ENCODE measurements at places on chromosomes 1 and 21.

DNA sequence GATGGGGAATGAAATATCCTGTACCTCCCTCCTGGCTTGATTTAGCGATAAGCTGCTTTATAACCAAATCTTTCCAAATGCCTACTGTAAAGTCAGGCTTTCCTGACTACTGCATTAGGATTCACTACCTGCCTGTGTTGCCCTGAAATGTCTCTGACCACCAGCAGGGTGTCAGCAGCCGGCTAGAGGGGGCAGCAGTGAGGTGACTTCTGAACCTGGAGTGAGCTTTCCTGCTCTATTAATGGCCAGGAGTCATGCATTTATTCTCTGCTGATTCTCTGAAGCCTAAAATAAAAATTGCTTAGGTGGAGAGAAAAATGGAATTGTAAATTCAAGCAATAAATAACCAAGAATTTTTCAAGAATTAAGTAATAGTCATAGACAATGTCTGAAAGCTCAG, 2.5 kb downstream of the BACE2 start:
- DNase-seq, result no peak

GRCh38 chr1:2474933-2475371, 1.1 kb upstream of the PLCH2 start:
- DNase-seq, result no peak

DNA sequence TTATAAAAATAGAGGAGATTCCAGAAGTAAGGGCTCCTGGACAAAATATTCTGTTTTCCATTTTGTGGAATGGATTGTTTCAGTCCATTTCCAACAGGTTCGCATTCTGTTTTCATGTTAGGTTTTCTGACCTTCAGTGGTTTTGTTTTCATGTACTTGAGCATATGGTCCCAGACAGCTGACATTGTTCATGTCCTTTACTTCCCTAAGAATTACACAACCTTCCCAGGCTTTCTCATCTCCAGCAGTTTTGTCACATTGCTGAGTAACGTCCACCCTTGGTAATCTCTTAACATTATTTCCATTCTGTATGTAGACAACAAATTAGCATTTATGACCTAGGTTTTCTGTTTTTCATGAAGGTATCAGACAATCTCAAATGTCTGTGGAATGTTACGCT, 21.0 kb upstream of the ERRFI1 start:
- DNase-seq, result no peak

DNA sequence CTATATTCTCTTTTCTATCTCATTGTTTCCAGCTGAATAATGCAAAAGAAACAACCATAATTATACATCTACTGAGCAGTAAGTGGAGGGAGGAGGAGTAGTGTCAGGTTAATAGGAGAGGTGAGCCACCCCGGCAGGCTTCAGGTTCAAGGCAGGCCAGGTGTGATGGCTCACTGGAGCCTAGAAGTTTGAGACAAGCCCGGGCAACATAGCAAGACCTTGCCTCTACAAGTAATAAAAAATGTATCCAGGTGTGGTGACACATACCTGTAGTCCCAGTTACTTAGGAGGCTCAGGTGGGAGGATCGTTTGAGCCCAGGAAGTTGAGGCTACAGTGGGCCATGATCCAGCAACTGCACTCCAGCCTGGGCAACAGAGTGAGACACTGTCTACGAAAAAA, 1.9 kb upstream of the DIP2A start:
- DNase-seq, result no peak

DNA sequence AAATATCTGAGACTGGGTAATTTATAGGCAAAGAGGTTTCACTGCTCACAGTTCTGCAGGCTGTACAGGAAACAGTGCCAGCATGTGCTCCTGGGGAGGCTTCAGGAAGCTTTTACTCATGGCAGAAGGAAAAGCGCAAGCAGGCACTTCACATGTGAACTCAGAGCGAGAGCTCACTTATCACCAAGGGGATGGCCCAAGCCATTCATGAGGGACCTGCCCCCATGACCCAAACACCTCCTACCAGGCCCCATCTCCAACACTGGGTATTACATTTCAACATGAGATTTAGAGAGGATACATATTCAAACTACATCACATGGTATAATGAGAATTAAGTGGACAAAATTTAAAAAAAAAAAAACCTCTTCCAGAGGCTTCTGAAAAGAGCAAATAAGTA, 13.7 kb downstream of the WASF2 start:
- DNase-seq, result no peak

DNA sequence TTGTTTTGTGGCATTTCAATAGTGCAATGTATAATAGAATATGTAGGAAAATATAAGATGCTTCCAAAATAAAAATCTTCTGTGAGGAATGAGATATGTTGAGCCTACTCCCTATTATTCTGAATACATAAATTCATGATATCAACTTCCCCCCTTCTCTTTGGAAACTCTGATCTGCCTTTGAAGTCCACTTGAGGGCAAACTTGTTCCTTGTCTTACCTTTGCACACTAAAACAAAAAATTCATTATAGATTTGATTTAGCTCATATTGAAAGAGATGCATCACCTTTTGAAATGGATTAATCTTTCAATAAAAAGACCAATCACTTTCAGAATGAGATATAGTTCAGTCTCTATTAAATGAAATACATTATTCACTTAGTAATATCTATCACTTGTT, 580.7 kb upstream of the ADGRL4 start:
- no peak for DNase-seq
